ENCODE measurements at places on chromosomes 5 and 9. TPM values are rescaled to one million over a fixed set of nuclear protein-coding genes. Genes with fewer than 3 reads are reported as not detected.

DNA sequence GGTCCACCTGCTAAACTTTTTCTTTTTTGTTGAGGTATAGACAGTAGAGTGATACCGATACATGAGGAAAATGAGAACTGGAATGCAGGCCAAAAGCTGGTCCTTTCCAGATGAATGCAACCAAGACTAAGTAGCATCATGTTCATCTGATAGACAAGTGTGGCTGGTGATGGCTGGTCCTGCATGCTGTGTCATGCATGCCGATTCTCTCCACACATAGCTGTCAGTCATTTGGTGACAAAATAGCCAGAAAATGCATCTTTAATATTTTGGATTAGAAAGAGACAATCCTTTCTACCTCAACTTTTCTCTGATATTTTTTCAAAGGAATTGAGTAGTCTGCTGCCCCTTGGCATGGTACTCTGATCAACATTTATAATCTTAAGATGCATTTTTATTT lies 49.9 kb downstream of the ZSWIM6 start:
- H3K27me3 ChIP-seq = no peaks in the 10 kb centered on the region
- no peak overlapping the region for H3K27ac ChIP-seq
- H3K4me1 ChIP-seq = peaks cover 9% of the 10 kb centered on the region
- H3K4me3 ChIP-seq = no peak overlapping the region
- DNase-seq = no peak

GRCh38 chr9:95508242-95508967 lies 8.4 kb downstream of the PTCH1 start:
- DNase-seq = peak; percentile 45
- no peak overlapping the region for H3K27ac ChIP-seq
- peaks cover 16% of the 10 kb centered on the region for H3K27me3 ChIP-seq
- peak overlapping the region; percentile 100 for H3K4me3 ChIP-seq
- peaks cover 45% of the 10 kb centered on the region for H3K4me1 ChIP-seq

DNA sequence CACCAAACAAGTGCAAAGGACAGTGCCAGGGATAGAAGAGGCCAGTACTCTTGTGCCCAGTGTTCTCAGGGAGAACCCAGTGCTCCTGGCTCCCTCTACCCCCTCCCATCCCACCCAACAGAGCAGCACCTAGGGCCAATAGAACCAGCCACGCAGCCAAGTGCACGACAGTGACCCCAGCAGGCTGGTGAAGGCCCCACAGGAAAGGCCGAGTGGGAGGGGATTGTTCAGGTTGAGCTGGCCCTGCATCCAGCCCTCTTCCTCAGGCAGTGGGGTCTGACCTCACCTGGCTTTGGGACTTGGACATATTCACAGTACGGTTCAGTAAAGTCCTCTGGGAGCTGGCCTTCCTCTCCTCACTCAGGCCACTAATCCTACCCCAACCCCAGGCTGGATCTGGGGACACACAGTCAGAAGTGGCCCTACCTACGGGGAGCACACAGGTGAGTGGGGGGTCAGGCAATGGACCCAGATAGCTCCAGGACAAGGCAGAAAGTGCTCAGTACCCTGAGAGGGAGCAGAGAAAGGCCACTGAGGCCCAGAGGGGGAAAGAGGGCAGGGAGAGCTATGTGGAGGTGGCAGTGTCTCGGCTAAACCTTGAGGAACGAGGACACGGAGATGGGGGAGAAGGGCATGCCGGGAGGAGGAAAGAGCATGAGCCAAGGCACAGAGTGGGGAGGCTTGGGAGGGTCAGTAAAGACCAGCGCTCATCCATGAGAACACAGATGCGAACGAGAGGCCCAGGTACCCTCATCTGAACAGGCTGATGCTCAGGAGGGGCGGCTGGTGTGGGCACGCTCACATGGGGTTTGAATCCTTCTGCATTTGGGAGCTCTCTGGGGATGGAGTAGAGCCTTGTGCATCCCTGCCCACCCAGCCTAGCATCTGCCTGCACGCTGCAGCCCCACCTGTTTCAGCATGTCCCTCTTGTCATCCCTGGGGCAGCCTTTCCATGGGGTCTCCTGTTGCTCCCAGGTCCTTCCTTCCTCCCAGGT lies 25.6 kb downstream of the POLR1E start:
- no peaks in the 10 kb centered on the region for H3K4me1 ChIP-seq
- no peak overlapping the region for H3K27ac ChIP-seq
- H3K36me3 ChIP-seq = peaks cover 12% of the 10 kb centered on the region
- DNase-seq = peak; percentile 28
- H3K27me3 ChIP-seq = no peaks in the 10 kb centered on the region

DNA sequence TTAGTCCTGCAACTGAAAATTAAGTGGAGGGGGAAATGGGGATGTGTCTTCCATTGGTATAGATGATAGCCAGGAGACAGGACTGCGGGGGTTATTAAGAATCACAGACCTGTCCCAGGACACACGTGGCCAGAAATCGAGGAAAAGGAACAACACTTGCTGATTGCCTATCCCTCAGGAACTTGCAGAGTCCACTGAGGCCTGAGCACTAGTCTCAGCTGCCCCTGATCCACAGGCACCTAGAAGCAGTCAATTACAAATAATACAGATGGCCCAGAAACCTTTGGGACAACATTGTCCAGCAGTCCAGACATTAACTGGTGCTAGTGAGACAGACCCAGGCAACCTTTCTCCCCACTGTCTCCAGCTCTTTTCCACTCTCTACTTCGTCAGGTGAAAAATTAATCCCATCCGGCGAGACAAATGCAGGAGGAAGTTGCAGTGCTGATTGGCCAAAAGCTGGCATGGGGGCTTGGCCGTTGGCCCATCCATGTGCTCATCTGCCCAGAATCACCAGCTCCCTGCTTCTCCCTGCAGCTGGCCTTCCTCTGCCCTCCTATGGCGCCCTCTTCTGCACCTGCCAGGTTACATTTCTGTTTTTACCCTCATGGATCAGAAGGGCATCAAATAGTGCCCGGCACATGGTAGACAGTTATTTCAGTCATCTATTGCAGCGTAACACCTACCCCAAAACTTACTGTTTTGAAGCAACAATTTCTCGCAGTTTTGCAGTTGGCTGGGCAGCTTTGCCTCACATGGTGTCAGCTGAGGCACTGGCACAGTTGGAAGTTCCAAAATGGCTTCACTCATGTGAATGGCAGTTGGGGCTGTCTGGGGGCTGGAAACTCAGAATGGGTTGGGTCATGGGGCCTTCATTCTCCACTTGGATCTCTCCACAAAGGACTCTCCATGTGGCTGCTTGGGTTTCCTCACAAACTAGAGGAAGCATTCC lies 3.6 kb upstream of the B4GALT1 start:
- DNase-seq = peak; percentile 80
- H3K4me3 ChIP-seq = no peak overlapping the region

- H3K4me3 ChIP-seq = no peak overlapping the region
- no peak for DNase-seq
- no peaks in the 10 kb centered on the region for H3K27me3 ChIP-seq
- peaks cover 71% of the 10 kb centered on the region for H3K4me1 ChIP-seq
Measured at GRCh38 chr5:14590949-14591348, 9.4 kb downstream of the OTULINL start.

DNA sequence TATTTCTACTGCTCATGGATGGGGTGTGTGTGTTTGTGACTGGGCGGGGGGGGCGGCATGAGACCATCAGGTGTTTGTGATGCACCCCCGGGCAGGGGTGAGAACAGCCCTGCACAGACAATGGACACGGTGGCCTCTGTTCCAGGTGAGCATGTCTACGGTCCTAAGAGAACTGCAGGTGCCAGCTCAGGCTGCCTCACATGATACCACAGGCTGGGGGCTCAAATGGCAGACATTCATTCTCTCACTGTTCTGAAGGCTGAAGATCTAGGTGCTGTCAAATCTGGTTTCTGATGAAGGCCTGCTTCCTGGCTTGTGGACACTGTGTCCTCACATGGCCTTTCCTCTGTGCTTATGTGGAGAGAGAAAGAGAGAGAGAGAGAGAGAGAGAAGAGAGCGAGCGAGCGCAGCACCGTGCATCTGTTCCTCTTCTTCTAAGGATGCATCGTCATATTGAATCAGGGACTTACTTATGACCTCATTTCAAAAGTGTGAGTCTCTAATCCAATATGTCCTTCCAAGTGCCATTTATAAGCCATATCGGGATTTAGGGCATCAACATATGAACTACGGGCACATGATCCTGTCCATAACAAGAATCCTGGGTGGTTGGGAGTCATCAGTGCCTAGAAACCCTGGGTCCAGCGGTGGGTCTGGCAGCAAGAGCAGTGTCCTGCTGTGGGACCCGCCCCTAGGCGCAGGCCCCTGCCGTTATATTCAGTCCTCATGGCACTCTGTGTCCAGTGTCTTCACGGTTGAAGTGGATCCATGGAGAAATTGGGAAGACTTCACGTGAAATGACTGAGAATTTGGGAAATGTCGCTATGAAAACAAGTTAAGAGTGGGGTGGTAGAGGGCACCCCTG lies 42.5 kb downstream of the NXNL2 start:
- no peaks in the 10 kb centered on the region for H3K36me3 ChIP-seq
- no peak for DNase-seq
- no peaks in the 10 kb centered on the region for H3K4me1 ChIP-seq
- peaks cover 14% of the 10 kb centered on the region for H3K27me3 ChIP-seq
- H3K27ac ChIP-seq = no peak overlapping the region
- no peak overlapping the region for H3K4me3 ChIP-seq

GRCh38 chr5:8135742-8136141 lies 266.8 kb downstream of the MTRR start:
- no peaks in the 10 kb centered on the region for H3K36me3 ChIP-seq
- no peaks in the 10 kb centered on the region for H3K4me1 ChIP-seq
- no peak overlapping the region for H3K27ac ChIP-seq
- DNase-seq = no peak
- H3K27me3 ChIP-seq = no peaks in the 10 kb centered on the region

GRCh38 chr9:94919376-94920098 lies 193.0 kb downstream of the AOPEP start:
- no peaks in the 10 kb centered on the region for H3K27me3 ChIP-seq
- H3K4me3 ChIP-seq = no peak overlapping the region
- no peaks in the 10 kb centered on the region for H3K4me1 ChIP-seq
- H3K36me3 ChIP-seq = no peaks in the 10 kb centered on the region
- no peak overlapping the region for H3K27ac ChIP-seq

GRCh38 chr5:72559866-72560766 lies 52.9 kb upstream of the ZNF366 start:
- H3K36me3 ChIP-seq = no peaks in the 10 kb centered on the region
- no peak overlapping the region for H3K4me3 ChIP-seq
- peaks cover 27% of the 10 kb centered on the region for H3K27me3 ChIP-seq
- H3K4me1 ChIP-seq = peaks cover 18% of the 10 kb centered on the region

- no peaks in the 10 kb centered on the region for H3K27me3 ChIP-seq
- no peak for DNase-seq
- no peaks in the 10 kb centered on the region for H3K4me1 ChIP-seq
- peaks cover 28% of the 10 kb centered on the region for H3K36me3 ChIP-seq
- H3K27ac ChIP-seq = no peak overlapping the region
Measured at GRCh38 chr9:4718911-4719310, 22.1 kb downstream of the AK3 start.

DNA sequence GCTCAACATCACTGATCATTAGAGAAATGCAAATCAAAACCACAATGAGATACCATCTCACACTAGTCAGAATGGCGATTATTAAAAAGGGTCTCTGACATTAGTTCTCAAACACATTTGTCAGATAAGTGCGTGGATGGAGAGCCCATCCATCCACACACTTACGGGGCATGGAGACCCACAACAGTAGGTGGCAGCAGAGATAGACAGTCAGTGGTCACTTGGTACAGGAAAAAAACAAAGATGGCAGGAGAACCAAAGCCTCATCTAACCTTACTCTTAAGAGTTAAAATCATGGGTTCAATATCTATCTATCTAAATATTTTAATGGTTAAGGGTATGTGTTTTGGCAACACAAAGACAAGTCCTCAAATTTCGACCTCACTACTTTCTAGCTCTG lies 1378.7 kb upstream of the C9orf72 start:
- H3K4me1 ChIP-seq = no peaks in the 10 kb centered on the region
- H3K36me3 ChIP-seq = no peaks in the 10 kb centered on the region
- no peak overlapping the region for H3K27ac ChIP-seq

GRCh38 chr9:117290856-117291622 lies 123.8 kb downstream of the ASTN2 start:
- no peaks in the 10 kb centered on the region for H3K36me3 ChIP-seq
- DNase-seq = no peak
- no peaks in the 10 kb centered on the region for H3K4me1 ChIP-seq
- H3K27ac ChIP-seq = no peak overlapping the region
- no peak overlapping the region for H3K4me3 ChIP-seq

- H3K27me3 ChIP-seq = no peaks in the 10 kb centered on the region
- H3K27ac ChIP-seq = no peak overlapping the region
- H3K36me3 ChIP-seq = no peaks in the 10 kb centered on the region
- H3K4me3 ChIP-seq = no peak overlapping the region
Measured at GRCh38 chr5:91848453-91848852, 465.3 kb upstream of the ARRDC3 start.

- no peaks in the 10 kb centered on the region for H3K36me3 ChIP-seq
- H3K27me3 ChIP-seq = peaks cover 16% of the 10 kb centered on the region
- H3K4me1 ChIP-seq = no peaks in the 10 kb centered on the region
Measured at GRCh38 chr9:91994422-91994821, 44.4 kb upstream of the ROR2 start.

DNA sequence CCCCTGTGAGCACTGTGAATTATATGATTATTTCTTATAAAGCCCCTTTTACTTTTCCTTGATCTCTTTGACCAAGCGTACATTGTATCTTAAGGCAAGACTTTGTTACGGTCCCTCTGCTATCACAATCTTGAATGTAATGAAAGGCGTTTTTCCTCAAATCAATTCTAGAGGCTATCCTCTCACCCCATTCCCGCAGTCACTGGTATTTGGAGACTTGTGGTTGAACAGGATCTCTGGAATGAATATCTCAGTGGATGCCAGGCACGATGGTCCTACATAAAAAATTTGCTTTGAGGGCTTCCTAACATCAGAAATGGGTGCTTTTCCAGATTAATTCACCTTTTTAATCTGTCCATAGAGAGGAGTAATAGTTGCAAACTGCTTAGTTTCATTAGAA lies 151.4 kb upstream of the PAPPA start:
- no peak overlapping the region for H3K4me3 ChIP-seq
- no peaks in the 10 kb centered on the region for H3K27me3 ChIP-seq

DNA sequence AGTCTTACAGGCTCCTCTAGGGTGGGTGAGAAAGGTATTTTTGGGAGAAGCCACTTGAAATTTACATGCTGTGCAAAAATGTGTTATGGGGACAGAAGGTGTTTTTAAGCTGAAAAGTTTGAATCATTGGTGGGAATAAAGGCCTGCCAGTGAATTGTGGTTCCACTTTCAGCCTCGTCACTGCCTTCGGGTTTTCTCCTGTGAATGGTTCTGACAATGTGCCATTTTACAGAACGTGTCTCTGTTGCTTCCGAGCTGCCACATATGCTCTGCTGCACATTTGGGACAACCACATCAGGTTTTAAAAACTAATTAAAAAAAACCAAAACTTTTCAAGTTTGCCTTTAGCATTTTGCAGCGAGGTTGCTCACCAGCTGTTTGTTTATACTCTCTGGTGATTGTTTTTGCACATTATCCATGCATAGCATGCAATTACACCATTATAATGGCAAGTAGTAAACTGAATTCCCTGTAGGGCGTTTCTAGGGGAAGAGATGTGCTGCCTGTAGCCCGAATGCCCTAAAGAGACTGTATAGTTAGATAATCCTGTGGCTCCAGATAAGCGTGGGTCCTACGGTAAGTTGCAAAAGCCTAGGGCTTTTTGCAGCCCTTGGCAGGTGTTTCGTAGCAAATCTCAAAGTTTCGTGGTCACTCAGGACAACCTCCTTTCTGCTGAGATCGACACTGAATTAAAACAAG lies 40.1 kb upstream of the SUB1 start:
- peaks cover 26% of the 10 kb centered on the region for H3K36me3 ChIP-seq
- DNase-seq = no peak
- no peak overlapping the region for H3K27ac ChIP-seq

MCTP1 gene
- total RNA-seq = 0.53 TPM

RC3H2 gene
- total RNA-seq = 24.4 TPM

SLC6A18 gene
- total RNA-seq = not detected

IL3 gene
- total RNA-seq = 10.8 TPM

FBXW2 gene
- 53.0 TPM for total RNA-seq

ABLIM3 gene
- 0.07 TPM for total RNA-seq

CDC23 gene
- total RNA-seq = 34.0 TPM

Data from activated CD4-positive, alpha-beta T cell treated with anti-CD3 and anti-CD28 coated beads for 36 hours (primary cell).